H4 (cell line): ENCODE measurements at places on chromosomes 7 and 10. TPM values are rescaled to one million over a fixed set of nuclear protein-coding genes. Genes with fewer than 3 reads are reported as not detected.

DNA sequence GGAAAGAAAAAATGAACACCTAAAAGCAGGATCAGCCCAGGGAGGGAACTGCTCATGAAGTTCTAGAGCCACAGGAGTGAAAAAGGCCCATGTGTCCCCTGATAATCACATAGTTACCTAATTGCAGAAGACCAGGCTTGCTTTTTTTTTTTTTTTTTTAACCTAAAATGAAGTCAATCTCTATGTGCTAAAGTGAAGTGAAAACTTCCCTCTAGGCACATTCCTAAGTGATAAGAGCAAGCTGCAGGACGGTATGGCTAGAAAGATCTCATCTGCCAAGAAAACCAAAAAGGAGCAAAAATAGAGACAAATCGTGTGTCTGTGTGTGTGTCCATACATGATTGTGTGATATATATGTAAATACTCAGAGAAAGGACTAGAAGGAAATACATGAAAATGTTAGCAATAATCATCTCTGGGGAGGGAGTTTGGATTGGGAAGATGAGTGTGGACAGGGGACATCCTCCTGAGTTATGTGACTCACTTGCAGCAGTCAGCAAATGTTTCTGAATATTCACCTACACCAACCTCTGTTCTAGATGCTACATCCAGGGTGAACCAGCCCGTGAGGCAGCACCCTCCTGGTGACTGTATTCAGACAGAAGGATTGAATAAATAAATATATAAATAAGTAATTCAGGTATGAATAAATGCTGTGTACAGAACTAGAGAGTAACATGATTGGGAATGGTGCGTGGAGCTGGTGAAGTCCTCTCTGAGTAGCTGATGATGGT lies 76.4 kb downstream of the C10orf90 start:
- no peak for DNase-seq

- no peak for DNase-seq
Observed at GRCh38 chr10:49176310-49177268, 11.6 kb downstream of the TMEM273 start.

DNA sequence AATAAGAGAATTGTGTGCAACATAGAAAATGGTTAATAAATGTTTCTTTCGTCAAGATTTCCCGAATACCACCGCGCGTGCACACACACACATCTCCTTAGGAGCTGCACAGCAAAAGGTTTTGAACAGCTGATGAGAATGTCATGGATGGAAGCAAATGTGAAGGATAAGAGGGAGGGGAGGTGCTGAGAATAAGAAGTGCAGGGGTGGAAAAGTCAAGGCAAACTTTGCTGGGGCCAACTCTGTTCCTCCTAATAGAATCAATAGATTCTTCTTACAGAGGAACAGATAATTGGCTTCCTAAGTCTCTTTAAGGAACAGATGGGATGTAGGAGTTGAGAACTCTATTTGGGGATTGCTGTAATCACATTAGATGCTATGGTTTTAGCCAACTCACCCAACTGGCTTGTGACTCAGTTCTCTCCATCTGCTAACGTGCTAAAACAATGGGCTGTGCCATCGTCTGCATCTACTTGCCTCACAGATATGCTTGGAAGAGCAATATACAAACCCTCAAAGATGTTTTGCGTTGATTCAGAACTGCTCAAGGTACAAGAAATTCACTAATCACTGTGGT lies 408.2 kb upstream of the CELF2 start:
- DNase-seq: no peak

DNA sequence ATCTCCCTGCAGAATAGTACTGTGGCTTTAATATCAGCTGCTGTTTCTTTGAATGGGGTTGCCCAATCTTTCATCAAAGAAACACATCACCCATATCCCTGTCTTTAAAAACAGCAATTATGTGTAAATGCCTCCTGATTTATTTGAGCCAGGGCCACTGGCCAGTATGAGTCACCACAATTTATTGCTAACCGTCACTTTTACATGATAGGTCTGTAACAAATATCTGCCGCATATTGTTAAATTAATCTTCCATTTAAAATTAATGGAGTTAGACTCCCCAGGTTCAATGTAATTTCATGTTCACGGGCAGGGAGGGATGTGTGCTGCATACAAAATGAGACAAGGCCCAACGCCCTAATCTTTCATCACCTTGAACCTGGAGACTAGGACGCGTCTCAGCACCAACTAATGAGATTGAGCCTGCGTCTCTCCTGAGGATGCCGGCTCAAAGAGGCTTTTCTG lies 673.4 kb downstream of the AUTS2 start:
- peak; percentile 31 for DNase-seq

The TMEM270 gene
- total RNA-seq: 0.21 TPM in 1 of 2 replicates, not detected in the other

- DNase-seq: no peak
Observed at GRCh38 chr7:142248-142941, 50.0 kb upstream of the FAM20C start.

The GRM3 gene
- total RNA-seq: not detected in 2 replicates

The CLEC5A gene
- total RNA-seq: not detected in 2 replicates

DNA sequence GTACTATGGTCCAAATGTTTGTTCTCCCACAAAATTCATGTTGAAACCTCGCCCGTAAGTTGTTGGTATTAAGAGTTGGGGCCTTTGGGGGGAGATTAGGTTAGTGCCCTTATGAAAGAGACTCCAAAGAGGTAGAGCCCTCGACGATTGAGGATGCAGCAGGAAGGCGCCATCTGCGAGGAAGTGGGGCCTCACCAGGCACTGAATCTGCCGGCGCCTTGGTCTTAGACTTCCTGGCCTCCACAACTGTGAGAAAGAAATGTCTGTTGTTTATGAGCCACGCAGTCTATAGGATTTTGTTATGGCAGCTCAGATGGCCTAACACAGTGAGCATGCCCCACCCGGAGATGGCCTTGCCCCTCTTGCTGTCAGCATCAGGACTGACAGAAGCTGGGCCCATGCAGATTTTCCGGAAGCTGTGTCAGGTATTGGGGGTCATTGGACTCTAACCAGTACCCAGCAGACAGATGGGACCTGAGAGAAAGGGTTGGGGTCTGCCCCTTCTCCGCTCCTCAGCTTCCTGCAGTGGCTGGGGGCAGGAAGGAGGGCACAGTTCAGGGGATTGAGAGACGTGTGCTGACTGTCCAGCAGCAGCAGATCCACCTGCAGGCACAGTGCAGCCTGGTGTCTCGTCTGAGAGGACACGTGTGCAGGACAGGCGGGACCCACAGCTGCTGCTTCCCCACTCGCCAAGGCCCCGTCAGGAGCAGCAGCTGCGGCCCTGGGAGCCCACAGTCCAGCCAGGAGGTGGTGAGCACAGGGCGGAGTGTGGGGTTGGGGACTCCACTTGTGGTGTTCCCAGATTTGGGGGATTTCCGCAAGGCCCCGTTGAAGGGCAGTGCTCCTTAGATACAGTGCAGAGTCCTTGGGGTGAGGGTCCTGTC lies 47.8 kb downstream of the MGMT start:
- DNase-seq: no peak

DNA sequence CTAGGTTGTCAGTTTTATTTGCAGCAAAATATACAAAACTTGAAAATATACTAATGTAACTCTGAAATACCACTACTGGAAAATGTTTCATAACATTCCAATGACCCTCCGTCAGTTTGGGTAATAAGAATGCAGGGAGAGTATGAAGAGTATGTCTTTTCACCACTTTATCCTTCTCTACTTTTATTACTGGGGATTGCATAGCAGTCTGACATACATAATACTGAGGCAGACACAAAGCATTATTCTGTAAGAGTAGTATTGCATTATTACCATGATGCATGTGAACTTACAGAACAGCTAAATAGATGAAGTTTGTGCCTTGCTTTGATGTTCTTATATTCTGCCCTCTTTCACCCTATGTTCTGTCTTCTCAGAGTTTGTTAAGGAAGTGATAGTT lies 151.8 kb upstream of the TPK1 start:
- DNase-seq: no peak
